Sigmoid colon (tissue), 7 donors: ENCODE measurements at places on chromosomes 7 and 10. TPM values are rescaled to one million over a fixed set of nuclear protein-coding genes. Genes with fewer than 3 reads are reported as not detected.

GRCh38 chr10:48463318-48464003 is 141.4 kb downstream of the ARHGAP22 start:
- peaks cover 31% of the 10 kb centered on the region for H3K4me1 ChIP-seq
- no peaks in the 10 kb centered on the region for H3K36me3 ChIP-seq
- H3K27ac ChIP-seq = no peak overlapping the region
- H3K4me3 ChIP-seq = no peak overlapping the region
- DNase-seq = no peak
- no peaks in the 10 kb centered on the region for H3K27me3 ChIP-seq

LCOR gene
- 270 TPM for total RNA-seq

- DNase-seq = no peak
- peaks cover 36% of the 10 kb centered on the region for H3K4me1 ChIP-seq
Measured at GRCh38 chr7:41885748-41886147, 182.9 kb upstream of the INHBA start.

ASIC3 gene
- total RNA-seq = 1.8 TPM

AUTS2 gene
- total RNA-seq = 25.5 TPM

PRSS37 gene
- total RNA-seq = not detected

GRCh38 chr7:151179946-151180345 is 7.1 kb downstream of the ASB10 start:
- H3K27ac ChIP-seq = no peak overlapping the region
- DNase-seq = no peak
- peaks cover 13% of the 10 kb centered on the region for H3K27me3 ChIP-seq
- H3K36me3 ChIP-seq = no peaks in the 10 kb centered on the region
- no peak overlapping the region for H3K4me3 ChIP-seq

TAS2R5 gene
- total RNA-seq = 1.8 TPM
